ENCODE measurements at places on chromosomes 6 and 20.

- no peak for DNase-seq
Observed at GRCh38 chr20:40319741-40320516, 369.1 kb downstream of the MAFB start.

- no peak for DNase-seq
Observed at GRCh38 chr6:158026901-158027589, 45.4 kb downstream of the SYNJ2 start.

DNA sequence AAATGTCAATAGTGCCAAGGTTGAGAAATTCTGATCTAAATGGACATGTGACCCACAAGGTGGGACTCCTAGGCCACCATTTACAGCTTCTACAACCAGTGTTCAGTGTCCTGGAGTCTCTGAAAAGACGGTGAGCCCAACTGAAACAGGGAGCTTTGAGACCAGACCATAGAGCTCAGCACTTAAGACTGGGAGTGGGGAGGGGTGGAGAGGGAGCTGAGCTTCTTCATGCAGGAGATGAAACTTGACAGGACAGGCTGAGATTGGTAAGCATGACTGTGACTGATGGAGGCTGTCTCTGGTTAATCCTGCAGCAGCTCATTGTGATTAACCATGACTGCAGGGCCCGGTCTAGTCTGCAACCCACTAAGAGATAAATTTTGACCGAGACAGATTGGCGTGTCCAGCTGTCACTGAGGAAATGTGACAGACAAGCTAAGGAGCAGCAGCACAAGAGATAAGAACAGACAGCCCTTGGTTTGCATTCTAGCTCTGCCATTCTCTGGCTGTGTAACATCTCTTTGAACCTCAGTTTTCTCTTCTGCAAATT lies 1.4 kb upstream of the AAR2 start:
- no peak for DNase-seq

- DNase-seq: peak; percentile 47
Observed at GRCh38 chr6:12208190-12208589, 82.0 kb upstream of the EDN1 start.

DNA sequence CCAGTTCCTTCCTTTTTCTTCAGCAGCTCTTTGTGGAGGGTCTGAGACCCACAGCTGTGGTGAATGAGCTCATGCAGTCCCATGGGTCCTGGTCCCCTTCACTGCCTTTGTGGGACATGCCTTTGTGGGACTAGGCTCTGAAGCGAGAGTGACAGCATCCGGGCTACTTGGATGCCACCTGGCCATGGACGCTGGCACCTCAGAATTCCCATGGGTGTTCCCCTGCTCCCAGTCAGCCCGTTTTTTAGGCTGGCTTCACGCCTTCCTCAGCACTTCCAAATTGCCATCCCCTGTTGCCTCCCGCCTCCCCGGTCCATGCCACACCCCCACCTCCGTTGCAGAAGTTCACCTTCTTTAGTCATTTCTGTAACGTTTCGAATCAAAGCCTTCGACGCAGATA lies 45.1 kb downstream of the RAMACL start:
- DNase-seq: peak; percentile 27

DNA sequence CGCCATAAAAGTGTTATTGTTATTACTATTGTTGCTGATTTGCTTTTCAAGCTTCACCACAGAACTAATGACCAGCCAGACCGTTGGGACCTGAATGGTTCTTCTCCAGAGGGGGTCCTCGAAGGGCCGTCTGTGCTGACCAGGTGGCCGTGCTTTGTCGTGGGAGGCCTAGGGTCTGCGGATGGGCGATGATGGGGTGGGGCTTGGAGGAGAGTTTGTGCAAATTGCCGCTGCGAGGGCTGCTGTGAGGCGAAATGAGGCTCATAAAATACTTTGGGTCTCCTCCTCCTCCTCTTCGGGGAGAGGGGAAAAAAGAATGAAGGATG lies 6.0 kb upstream of the ZBTB22 start:
- DNase-seq: no peak

DNA sequence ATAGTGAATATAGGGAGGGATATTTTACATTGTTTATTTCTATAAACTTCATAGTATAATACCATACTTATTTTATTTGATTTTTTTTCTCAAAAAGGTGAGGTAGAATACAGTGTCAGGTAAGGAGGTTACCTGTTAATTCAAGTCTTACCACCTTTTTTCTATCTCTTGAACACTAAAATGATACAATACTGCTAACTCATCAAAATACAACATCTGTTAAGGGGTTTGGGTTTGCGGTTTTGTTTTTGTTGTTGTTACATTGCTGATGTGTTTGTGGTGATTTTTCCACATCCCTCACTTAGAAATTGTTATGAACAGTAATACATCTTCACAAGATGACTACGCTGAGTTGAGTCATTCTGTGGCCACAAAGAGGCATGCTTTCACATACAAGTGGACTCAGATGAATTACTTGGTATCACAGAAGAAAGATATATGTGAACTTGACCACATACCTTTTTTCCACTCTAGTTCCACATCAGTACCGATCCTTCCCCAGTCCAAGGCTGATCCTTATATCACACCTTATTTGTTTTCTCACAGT lies 139.4 kb upstream of the ID4 start:
- no peak for DNase-seq

GRCh38 chr6:14876778-14877613 lies 368.9 kb upstream of the JARID2 start:
- peak; percentile 38 for DNase-seq

DNA sequence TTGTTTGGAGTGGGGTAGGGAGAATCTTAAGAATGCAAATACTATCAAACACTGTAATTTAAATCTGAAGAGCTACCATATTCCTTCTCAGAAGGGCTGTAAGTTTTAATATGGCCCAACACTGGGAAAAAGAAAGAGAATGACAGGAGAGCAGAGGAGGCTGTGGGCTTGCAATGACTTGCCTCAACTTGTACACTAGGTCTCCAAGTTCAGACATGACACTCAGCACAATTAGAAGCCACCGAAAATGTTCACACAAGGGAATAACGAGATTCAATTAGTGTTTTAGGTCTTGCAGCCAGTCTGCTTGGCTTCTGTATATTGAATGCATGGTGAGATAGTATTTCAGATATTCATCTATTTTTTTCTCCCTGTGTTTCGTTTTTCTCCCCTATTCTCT lies 89.4 kb downstream of the HS3ST5 start:
- no peak for DNase-seq

DNA sequence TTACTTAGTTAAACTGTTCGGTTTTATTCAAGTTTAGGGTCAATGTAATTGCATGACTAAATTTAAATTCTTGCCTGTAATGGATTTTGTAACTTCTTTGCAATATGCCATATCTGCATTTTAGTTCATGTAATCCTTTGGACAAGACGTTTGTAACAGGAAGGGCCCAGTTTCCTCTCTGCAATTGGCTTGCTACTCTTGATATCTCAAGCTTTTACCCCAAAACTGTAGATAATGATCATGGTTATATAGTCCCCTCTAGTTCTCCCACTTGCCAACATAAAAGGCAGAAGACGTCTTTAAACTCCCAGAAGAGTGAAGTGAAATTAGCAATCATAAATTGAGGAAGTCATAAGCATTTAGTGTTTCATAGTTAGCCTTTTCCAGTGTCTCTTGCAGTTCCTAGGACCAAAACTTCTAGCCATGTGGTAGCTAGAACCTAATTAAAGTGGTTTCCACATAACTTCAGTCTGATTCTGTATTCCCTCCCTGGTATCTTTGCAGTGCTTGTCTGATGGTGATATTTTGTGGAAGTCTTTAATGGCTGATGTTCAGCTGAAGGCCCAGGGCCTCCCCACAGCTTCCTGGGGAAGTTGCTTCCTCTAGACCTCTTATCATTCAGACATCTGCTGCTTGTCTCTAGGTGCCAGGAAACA lies 117.8 kb upstream of the SUPT3H start:
- DNase-seq: no peak

DNA sequence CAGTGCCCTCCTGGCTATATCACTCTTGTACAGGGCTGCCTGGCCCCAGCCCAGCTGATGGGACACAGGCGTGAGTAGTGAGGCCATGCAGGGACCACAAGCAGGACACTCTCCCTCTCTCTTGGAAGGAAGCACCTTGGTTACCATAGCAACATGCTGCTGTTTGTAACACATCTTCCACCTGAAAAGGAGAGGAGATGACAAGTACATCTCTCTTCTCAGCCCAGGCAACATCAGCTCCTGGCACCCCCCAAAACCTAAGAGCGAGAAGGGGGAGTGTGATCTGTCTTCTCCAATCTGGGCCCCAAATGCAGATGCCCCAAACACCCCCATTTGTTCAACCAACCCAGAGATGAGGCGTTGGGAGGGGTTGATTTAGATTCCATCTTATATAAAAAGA lies 49.9 kb downstream of the KCNB1 start:
- DNase-seq: no peak

DNA sequence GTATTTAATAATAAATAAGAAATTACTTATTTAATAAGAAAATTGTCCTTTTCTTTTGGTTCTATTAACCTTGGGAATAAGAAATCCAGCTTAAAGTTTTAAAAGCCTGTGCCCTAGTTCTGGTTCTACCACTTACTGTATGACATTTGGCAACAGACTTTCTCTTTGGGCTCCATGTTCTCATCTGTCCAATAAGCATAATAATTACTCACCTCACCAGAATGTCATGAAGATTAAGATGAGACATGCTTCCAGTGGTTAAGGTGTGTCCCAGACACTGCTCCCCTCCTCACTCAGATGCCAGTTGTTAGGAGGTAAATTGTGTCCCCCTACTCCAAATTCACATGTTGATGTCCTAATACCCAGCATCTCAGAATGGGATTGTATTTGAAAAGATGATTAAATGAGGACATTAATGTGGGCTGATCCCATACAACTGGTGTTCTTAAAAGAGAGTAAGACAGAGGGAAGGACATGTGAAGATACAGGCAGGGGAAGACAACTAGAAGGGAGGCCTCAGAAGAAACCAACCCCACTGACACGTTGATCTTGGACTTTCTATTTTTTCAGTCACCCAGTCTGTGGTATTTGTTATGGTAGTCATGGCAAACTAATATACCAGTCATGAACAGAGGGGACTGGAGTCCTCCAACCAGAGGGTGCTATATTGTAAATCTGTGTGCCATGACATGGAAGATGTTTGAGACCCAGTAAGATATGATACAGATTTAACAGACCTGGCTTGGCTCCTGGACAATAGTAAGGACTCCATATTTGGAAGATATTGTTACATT lies 6.4 kb upstream of the MICAL1 start:
- no peak for DNase-seq

Measured in activated CD4-positive, alpha-beta T cell treated with anti-CD3 and anti-CD28 coated beads for 48 hours (primary cell).